Central memory CD8-positive, alpha-beta T cell (primary cell): ENCODE measurements at places on chromosomes 1 and 21.

GRCh38 chr1:145545055-145545454 lies 62.7 kb upstream of the GPR89A start:
- no peak for DNase-seq

- DNase-seq: no peak
These were observed 2.8 kb upstream of the HPCA start for GRCh38 chr1:32883338-32884031.

GRCh38 chr1:49098866-49099265 lies 322.2 kb upstream of the BEND5 start:
- DNase-seq: no peak

GRCh38 chr1:115648717-115649691 lies 7.2 kb downstream of the VANGL1 start:
- DNase-seq: no peak

GRCh38 chr1:212916481-212917133 lies 33.7 kb upstream of the VASH2 start:
- DNase-seq: no peak

- DNase-seq: no peak
These were observed 438.0 kb upstream of the VAMP3 start for GRCh38 chr1:7333094-7333493.
